ENCODE measurements at places on chromosomes 12 and 14.

GRCh38 chr12:26730481-26731350, 102.3 kb downstream of the ITPR2 start:
- DNase-seq, result no peak

DNA sequence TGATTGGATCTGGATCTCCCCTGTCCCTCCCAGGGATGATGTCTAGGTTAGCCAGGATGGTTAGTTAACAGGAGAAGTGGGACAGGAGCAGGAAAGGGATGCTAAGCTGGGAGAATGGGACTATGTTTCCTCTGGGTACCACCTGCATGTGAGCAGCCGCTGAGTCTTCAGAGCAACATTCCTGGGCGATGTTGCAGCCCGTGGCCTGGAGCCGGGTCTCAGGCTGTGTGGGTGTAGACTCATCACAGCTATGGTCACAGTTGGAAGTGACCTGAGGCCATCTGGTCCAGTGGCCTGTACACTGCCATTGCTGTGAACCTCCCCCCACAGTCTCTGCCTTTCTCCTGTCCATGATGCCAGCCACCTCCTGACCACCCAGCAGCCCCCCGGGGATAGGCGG, 422.6 kb downstream of the DPF3 start:
- no peak for DNase-seq

- DNase-seq, result no peak
Measured at GRCh38 chr12:57063991-57064685, 14.2 kb upstream of the MYO1A start.

- DNase-seq, result no peak
Measured at GRCh38 chr14:66511849-66512248, 3.9 kb downstream of the GPHN start.

GRCh38 chr14:61119006-61119405, 138.0 kb downstream of the SLC38A6 start:
- no peak for DNase-seq

GRCh38 chr14:70822530-70823185, 13.3 kb upstream of the MAP3K9 start:
- no peak for DNase-seq

DNA sequence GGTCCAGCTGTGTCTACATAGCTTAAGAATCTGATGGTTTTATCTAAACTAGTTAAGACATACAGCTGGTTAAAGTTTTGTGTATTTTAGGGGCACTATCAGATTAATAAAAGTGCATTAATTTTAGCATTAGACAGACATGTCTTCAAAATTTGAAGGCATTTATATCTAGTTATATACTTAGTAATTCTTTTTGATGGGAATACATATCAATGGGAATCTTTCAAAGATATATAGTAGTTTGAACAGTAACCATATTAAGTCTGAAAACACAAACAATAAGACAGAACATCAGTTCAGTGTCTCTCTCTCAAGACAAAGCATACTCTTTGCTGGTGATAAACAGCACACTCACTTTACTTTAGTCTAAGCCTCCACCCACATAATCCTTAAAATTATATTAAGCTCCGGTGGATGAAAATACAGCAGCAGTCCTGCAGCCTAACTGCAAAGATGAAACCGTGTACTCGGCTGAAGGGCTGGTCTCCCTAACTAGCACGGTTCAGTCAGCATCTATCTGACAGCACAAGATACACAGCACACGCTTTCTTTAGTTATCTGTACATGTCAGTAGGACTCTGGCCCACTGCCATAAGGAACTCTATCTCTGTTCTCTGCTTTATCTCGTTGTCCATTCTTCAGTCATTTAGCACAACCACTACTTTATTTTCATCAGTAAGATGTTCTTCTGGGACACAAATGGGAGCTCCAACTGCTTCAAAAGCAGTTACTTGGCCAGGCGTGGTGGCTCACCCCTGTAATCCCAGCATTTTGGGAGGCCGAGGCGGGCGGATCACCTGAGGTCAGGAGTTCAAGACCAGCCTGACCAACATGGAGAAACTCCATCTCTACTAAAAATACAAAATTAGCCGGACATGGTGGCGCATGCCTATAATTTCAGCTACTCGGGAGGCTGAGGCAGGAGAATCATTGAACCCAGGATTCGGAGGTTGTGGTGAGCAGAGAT, 80.5 kb downstream of the MED13L start:
- DNase-seq, result no peak

GRCh38 chr12:113292091-113292490, 42.8 kb downstream of the SLC8B1 start:
- DNase-seq, result no peak

DNA sequence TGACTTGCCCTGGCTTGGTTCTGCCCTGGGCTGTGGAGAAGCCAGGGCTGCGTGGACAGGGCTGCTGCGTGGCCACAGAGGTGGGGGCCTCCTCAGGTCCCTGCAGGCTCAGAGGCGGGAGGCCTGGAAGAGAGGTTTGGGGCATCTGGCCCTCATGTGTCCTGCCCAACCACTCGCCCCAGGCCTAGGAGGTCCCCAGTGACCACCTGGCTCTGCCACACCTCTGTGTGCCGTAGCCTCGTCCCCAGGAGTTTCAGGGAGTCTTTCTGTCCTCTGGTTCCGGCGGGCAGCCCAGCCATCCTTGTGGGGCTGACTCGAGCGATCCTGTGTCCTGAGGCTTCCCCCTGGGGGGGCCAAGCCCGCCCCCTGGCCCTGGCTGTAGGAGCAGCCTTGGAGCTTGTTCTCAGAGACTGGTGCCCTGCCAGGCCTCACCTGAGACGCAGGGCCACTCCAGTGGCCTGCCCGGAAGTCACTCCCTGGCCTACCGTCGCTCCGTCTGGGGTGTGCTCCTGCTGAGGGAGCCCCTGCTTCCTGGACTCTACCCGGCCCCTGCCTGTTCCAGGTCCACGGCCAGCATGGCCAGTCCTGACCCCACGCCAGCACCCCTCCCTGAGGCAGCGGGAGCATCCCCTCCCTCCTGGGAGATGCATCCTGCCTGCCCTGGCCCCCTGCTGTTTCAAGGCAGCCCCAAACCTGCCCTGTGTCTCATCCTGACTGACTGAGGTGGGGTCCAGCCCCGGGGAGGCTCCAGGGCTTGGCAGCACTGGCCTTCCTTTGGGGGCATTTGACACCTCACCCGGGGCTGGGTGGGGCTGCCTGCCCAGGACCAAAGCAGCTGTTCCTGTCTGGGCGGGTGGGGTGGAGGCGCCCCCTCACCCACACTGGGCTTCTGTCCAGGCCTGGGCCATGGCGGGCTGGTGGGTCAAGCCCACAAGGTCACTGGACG, 13.9 kb downstream of the ASPG start:
- no peak for DNase-seq

GRCh38 chr12:18583655-18584054, 154.2 kb downstream of the PLCZ1 start:
- no peak for DNase-seq

- DNase-seq, result no peak
Measured at GRCh38 chr12:76318773-76319594, 29.2 kb downstream of the BBS10 start.

GRCh38 chr12:116420227-116420880, 138.8 kb upstream of the MAP1LC3B2 start:
- DNase-seq, result no peak

- no peak for DNase-seq
Measured at GRCh38 chr12:68491204-68491960, 119.3 kb upstream of the RAP1B start.

DNA sequence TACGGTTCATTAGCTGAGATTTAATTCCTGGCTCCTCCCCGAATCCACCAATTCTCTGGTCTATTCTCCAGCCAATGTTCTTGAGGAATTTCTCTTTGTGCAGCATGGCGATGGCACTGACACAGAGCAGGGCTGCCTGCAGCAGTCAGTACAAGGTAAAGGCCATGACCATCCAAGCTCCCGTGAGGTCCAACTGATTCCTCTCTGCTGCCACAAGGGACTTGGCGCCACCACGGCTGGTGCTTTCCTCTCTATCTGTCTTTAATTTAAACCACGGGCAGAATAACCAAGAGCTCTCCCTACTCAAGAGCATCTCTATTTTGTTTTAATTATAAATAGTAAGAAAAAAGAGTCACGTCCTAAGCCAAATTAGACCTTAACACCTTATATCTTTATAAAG, 12.1 kb downstream of the TMEM116 start:
- DNase-seq, result no peak

DNA sequence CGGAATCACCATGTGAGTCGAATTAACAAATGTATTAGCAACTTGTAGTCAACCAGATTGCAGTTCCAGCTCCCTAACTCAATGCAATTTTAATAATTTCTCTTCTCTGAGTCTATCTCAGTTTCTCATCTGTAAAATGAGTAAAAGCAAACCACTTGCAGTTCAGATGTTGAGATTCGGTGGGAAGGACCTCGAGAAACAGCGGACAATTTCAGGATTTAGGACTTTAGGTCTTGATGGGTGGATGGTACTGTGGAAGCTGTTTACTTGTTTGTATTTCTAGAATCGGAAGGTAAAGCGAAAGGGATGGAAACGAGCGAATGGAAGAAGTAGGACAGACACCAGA, 510 bp upstream of the TTC8 start:
- no peak for DNase-seq

- DNase-seq, result no peak
Measured at GRCh38 chr12:110762891-110763290, 20.2 kb upstream of the PPP1CC start.

DNA sequence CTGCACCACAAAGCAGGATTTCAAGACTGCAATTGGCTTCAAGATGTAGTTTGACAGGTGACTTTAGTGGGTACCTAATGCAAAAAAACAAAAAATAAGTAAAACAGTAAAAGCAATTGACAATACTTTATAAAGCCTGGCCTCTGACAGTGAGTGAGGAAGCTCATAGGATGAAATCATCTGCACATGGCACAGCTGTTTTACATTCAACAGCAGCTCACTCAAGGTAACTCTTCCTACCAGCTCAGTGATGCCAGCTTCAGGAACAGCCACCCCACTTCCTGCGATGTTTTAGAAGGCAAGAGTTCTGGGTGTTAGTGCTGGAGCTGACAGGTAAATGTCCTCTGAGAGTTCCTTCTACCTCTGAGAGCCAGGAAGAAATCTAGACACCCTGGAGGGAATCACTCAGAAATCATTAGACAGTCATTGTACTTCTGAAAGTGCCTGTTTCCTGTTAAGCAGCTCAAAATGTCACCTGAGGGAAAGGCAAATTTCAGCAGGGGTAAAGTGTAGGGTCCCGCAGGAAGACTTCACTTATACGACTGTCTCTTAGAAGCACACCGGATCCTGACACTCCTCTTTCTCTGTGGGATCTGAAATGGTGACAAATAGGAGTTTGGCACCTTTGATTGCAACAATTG, 99.9 kb downstream of the FOXN3 start:
- no peak for DNase-seq

DNA sequence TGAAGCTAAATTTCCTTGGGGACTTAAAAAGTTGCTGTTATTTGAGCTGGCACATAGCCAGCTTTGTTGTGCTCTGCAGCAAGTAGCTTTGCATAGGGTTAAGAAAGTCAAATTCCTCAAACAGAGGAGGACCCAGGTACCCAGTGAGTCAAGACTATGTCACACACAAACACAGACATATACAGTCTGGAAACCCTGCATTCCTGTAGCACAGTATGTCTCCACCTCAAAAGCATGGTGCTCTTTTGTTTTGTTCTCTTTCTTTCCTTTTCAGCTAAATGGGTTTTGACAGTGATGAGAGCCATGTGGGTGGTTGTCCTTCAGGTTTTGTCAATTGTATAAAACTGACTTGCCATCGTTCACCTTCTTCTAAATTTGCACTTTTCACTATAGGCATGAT, 179.6 kb upstream of the DIO2 start:
- DNase-seq, result no peak

DNA sequence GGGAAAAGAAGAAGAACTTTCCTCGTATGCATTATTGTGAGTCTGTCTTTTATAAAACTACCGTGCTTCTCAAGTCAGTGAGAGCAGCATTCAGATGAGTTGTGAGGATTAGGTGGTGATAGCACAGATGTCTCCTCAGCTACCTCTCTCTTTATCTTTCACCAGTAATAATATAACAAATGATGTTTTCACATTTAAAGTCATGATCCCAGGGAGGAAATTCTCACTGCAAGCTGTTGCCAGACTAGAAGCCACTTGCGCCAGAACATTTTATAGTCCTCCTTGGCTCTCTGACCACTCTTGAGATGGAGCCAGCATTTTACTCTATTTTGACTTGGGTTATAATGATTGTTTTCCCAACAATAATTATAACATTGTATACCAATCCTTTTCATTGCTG, 443.1 kb downstream of the AEBP2 start:
- no peak for DNase-seq

DNA sequence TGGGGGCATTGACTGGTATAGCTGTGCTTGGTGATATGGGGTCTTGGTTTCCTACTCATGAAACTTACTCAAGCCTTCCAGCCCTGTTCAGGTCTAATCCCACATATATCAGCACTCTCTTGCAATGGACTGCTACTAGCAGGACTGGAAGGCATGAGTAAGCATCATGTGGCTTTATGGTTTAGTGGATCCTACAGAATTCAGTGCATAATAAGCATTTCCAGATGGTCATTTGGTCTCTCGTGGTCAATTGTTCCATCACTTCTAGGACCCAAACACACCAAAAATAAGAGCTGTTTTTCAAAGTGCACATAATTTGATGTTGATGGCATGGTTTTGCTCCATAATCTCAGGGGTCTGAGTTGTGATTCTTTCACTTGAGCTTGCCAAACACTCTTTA, 114.4 kb downstream of the LMNTD1 start:
- DNase-seq, result no peak

DNA sequence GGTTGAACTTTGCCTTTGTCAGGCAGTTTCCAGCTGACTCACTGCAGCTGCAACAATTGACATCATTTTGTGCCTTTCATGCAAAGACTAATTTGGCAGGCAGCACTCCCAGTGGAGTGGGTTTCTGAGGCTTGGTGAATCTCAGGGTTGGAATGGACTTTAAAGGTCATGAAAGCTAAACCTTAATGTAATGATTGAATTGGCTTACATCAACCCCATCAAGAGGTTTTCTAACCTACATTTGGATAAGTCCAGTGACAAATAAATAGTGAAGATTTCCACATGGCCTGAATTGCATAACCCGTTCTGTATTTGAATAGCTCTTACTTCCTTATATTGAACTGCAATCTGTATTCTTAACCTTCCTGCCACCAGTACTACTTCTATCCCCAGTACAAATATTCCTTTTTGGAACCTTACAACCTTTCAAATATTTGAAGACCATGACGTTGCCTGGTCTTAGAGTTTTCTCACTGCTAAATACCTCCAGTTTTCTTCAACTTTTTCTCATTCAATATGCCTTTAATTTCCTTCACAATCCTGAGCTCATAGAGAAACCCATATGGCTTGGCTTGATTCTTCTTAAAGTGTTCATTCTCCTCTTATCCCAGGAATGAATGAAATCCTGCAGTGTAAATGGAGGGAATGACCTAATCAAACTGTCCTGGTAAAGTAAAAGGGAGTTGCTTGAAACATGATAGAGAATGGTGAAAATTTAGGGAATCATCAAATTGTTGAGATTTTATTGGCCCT, 168.1 kb upstream of the NOVA1 start:
- no peak for DNase-seq
